ENCODE measurements at places on chromosomes 1 and 21.

DNA sequence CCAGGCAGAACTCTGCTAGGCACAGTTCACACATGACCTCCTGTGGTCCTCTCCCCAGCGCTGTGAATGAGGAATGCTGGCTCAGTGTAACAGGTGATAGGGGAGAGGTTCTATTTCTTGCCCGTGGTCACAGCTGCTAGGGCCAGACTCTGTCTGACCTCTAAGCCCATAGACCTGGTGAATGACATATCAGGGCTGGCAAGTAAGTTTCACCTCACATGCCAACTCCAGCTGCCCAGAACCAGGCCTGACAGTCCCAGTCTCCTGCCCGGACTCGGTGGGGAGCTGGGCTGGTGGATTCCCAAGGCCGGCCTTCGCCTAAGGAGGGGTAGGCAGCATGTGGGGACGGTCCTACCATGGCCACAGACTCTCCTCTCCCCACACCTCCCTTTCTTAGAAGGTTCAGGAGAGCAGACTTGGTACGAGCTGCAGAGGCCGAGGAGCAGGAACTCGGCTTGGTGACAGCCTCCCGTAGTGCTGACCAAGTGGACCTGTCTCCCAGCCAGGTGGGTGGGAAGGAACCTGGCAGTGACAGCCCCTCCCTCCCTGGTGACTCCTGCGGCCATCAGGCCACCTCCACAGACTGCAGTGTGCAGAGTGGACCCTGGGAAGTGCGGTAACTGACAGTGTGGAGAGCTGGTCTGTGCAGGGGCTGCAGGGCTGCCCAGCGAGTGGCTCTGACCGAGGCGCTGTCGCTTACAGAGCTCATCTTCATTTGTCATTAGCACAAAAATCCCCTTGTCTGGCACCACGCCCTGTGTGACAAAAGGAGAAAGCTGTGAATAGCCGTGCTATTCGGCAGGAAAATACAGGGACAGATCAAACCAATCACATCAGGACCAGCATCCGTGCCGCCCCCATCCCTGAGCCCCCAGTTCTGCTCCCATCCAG lies 74.6 kb downstream of the SCCPDH start:
- no peak for DNase-seq

GRCh38 chr1:210901981-210902770 lies 231.8 kb downstream of the KCNH1 start:
- DNase-seq, result no peak

GRCh38 chr1:8625981-8626898 lies 191.2 kb downstream of the RERE start:
- DNase-seq, result peak; percentile 94

DNA sequence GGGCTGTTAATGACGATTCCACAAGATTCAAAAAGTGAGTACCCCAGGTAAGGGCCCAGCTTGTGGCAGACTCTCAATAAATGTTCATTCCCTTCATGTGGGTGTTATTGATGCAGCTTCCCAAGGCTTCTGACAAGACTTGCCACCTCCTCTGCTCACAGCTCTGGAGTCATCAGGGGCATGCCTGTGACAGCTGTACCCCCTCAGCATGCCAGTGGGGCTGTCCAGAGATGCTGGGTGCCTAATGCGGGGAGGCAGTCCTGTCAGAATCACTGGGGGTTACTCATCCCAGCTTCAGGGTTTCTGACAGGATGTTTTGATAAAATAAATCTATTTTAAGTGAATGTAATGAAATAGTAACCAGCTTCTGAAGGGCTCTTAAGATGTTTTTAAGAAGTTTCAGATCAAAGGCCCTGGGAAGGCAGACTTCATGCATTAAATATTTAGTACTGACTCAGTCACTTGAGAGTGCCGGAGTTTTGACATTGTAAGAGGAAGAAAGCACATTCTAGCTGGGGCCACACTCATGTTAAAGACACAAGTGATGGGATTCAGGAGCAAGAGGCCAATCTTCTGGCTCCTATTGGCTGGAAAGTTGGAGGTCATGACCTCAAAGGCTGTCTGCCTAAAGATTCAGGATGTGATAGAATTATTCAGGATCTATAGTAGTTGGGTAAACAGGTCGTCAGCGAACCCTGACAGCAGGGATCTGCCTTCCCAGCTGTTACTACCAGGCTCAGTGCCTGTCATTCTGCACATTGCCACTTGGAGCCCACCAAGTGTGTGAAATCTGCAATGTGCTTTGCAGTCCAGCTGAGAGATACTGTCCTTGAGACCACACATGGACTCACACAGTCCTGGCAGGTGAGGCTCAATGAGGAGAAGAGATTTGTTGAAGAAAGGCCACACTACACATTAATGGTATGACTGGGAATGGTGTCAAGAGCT lies 239.6 kb upstream of the BEND5 start:
- no peak for DNase-seq

GRCh38 chr1:207283421-207283820 lies 38.1 kb upstream of the CD55 start:
- DNase-seq, result no peak

DNA sequence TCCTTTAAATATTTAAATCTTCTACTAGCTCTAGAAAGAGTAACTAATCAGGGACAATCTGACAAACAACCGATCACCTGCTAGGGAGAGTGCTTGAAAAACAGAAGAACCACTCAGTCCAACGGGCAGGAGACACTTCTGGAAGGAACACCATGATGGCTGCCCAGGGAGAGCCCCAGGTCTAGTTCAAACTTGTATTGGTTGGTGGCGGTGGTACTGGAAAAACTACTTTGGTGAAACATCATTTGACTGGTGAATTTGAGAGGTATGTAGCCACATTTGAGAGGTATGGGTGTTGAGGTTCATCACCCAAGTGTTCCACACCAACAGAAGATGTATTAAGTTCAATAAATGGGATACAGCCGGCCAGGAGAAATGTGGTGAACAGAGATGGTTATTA lies 4.8 kb upstream of the WDR47 start:
- DNase-seq, result no peak

- DNase-seq, result no peak
Measured at GRCh38 chr1:30730346-30731108, 7.1 kb upstream of the MATN1 start.

DNA sequence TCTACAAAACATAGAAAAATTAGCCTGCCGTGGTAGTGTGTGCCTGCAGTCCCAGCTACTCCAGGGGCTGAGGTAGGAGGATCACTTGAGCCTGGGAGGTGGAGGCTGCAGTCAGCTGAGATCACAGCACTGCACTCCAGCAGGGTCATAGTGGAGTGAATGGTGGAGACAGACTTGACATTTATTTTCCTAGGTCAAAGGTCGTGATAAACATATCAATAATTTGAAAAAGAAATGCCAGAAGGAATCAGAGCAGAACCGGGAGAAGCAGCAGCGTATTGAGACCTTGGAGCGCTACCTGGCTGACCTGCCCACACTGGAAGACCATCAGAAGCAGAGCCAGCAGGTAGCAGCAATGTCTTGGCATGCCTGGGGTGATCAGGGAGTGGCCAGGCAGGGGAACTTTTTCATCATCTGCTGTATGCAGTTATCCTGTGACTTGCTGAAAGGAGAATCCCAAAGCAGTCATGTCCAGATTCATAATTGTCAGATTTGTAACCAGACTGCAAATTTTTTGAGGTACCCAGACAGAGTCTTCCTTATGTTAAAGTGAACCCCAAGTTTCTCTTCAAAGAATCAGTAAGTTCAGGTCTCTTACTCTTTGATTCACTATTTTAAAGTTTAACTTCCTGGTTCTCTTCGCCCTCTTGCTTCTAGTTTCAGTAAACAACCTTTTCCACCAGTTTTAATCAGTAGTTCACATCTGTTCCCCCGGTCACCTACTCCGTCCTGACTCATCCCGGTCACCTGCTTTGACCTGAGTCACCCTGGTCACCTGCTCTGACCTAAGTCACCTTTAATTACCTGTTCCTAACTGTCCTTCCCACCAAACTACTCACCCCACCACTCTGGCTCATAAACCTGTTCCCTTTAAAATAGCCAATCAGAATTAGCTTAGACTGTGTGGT lies 11.3 kb upstream of the SH3BGRL3 start:
- no peak for DNase-seq

DNA sequence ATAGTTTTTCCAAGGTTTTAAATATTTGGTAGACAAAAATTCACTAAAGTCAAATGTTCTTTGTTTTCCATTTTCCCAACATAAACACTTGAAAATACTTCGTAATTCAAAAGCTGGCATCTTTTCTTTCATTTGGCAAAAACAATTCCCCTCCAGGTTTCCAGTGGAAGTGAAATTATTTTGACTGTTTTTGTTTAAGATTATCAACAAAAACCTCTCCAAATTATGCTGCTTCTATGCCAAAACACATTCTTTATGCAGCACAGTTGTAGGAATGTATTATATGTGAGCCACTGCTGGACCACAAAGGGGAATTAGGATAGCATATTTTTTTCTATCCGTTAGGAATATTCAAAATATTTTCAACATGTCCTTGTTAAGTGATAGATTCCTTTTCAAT lies 44.1 kb downstream of the SLC5A9 start:
- no peak for DNase-seq

DNA sequence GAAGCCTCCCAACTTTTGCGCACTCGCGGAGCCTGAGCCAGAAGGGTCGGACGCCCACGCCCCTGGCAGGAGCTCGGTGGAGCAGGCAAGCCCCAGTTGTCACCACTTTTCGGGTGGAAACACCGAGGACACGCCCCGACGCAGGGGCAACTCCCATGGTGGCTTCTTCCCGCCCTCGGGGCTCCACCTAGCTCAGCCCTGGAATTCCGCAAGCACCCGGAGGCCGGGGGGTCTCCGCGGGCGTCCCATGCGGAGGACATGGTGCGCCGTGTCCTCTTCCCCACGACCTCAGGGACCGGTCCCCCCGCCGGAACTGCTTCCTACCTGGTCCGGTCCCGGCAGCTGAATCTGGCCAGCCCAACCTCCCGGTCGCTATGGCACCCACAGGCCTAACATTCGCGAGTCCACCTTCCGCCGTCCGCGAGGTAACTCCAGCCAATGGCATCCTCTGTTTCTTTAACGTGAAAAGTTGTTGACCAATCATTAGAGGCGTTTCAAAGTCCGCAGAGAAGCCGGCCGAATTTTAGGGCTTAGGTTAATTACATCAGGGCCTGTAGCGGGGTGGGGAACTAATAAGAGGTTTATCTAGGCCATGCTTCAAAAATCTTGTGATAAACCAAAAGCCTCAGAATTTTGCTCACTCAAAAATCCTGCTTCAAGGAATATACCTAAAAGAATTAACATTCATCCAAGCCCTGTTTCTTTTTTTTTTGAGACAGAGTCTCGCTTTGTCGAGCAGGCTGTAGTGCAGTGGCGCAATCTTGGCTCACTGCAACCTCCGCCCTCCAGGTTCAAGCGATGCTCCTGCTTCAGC lies at the start of gene STPG1:
Gene STPG1, minus strand, starts transcription at position 433 of the 814 bp plus-strand sequence. CDS start 12,394 bp downstream, outside the sequence.
- DNase-seq, result peak; percentile 85

DNA sequence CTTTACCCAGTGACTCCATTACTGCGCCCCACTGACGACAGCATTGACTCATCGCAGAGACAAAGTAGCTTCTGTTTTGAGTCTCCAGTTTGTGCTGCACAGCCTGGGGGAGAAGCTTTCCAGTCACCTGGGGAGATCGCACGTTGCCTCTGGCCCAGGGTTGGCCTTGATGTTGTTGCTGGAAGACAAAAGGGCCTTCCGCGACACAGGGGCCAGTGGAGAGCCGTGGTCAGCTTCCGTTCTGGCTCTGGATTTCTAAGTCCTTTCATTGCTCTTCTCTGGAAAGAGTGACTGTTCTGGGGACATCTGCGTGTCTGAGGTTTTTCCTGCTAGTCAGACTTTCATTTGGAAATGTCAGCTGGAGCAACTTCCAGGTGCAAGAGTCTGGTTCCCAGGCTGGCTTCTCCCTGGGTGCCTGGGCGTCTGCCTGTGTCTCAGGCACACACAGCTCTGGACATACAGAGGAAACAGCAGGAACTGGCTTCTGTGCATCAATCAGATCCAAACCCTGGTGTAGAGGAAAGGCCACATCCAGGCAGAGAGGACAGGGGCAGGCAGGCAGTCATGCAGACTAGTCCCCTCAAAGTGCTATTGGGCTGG lies 257.0 kb downstream of the SIPA1L2 start:
- no peak for DNase-seq

DNA sequence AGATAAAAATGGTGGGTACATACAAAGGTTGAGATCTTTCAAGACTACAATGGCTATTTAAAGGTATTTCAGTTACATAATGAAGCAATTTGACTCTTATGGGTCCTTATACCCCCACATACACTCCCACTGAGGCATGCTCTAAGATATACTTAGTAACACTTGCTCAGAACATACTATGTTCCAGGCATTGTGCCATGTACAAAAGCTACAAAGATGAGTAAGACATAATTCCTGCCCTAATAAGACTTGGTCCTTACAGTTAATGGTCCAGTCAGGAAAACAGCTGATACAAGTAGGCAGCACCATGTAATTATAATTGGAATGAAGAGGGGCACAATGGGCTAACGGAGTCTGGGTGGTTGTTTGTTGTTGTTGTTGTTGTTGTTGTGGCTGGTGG lies 166.7 kb upstream of the BEND5 start:
- DNase-seq, result no peak

DNA sequence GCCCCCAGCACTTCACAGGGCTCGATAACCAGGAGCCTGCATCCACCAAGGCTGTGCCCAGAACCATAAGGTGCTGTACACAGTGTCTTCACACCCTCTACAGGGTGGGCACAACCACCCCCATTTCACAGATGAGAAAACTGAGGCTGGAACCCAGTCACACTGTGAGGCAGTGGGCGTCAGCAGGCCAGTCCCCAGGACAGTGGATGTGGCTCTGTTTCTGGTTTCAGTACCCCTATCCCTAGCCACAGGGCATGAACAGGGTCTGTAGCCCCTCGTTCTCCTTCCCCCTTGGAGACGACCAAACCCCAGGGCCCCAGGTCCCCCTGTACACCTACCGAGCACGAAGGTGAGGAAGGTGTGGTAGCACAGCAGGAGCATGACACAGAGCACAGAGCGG lies 27.6 kb downstream of the TTC39A start:
- DNase-seq, result no peak

- peak; percentile 56 for DNase-seq
Measured at GRCh38 chr1:151476083-151476482, 16.8 kb upstream of the POGZ start.

GRCh38 chr1:60223158-60223557 lies 149.6 kb upstream of the C1orf87 start:
- DNase-seq, result no peak

DNA sequence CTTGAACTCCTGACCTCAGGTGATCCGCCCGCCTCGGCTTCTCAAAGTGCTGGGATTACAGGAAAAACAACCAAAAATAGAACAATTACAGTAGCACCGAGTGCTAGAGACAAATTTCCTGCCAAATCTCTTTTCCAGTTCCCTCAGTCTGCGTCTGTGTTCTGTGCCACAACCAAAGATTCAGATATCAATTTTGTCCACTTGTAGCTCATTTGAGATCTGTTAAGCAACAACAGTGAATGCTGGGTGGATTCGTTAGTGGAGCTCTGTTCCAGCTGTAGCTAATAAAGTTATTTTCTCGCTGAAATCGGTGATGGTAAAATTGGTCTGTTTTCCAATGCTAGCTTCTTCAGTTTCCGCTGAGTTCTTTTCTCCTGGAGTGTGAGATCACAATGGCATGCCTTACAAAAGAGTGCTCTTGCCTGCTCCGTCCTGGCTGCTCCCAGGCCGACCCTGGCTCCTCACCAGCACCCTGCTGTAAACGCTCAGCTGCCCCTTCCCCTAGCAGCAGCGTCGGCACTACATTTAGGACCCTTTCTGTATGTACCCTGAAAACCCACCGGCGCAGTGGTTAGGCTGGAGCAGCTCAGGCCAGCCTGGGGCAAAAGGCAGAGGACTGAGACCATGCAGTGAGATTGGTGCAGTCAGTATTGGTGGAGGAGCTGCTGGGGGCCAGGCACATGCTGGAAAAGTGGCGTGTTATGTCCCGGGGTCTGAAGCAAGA lies 395.4 kb downstream of the KIF26B start:
- no peak for DNase-seq

Measured in SJSA1 (cell line).